ENCODE measurements at places on chromosomes 7 and 10.

- DNase-seq: no peak
Measured at GRCh38 chr7:82067628-82068264, 297.9 kb upstream of the HGF start.

GRCh38 chr7:17063045-17063383 is 181.2 kb upstream of the AGR3 start:
- no peak for DNase-seq

DNA sequence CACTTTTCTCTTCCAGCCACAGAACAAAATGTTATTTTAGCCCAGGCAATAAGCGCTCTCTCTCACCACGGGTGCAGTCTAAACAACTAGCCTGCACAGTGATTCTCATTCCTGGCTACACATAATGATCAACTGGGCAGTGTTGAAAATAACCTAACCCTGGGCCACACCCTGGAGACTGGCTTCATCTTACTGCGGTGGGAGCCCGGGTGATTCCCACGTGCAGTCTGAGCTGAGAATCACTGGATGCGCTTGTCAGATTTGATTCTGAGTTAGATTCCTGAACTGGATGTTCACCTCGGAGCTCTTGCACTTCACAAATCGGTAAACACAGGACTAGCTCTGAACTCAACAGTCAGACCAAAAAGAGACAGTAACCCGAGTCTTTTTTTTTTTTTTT is 14.9 kb downstream of the ZC3HAV1 start:
- no peak for DNase-seq

DNA sequence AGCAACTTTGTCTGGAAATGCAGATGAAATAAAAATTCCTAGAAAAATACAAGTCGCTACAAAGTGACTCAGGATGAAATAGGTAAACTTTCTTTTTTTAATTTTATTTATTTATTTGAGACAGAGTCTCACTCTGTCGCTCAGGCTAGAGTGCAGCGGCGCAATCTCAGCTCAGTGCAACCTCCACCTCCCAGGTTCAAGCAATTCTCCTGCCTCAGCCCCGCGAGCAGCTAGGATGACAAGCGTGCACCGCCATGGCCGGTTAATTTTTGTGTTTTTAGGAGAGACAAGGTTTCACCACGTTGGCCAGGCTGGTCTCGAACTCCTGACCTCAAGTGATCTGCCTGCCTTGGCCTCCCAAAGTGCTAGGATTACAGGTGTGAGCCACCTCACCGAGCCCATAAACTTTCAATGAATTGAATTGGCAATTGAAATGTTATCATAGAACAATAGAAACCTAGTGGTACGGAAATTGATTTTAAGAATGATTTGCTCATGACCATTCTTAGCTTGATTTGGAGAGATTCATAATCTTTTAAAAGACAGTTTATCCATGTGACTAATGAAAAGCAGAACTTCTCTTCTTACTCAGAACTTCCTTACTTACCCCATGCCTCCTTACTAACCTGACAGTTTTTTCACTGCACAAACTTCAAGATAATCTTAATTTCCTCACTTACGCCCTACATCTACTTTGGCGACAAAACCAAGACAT is 161.7 kb downstream of the FAM107B start:
- no peak for DNase-seq

DNA sequence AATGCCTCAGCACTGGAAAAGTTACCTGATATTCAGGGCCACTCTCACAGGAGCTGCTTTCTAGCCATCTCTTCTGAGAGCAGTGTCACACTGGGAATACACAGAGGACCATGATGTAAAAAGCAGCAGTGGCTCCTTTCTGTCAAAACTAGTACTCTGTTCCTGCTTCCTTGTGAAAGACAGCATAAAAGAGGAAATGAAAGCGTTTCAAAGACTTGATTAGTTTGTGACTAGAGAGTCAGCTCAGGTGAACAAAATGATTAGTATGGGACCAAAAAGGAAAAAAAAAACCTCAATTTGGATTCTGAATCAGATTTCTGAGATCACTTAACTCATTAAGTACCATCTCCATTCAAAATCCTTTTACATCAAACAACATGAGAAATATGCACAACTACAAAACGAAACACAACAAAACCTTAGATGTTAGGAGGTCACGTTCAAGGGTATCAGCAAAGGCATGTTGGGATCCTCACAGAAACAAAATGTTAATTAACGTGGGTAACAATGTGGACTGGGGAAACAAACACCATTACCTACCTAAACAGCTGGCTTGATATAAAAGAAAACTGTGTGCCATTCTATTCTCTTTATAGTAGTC is 103.7 kb downstream of the MACC1 start:
- no peak for DNase-seq
